ENCODE measurements at places on chromosomes 2 and 18.

DNA sequence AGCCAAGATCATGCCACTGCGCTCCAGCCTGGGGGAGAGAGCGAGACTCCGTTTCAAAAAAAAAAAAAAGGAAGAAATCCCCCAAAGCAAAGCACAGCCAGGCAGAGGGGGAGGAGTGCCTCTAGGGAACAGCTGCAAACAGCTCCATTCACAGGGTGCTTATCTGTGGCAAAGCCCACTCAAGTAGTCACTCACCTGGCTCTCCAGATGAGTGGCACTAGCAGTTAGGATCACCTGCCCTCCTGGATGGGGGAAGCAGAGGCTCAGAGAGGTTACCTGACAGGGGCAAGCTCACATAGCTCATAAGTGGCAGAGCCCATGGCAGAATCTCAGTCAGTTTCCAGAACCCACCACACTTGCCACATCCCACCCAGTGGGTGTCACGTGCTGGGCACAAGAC, 30.3 kb downstream of the TFCP2L1 start:
- H3K4me3 ChIP-seq: no peak overlapping the region
- H3K27me3 ChIP-seq: peaks cover 44% of the 10 kb centered on the region
- no peaks in the 10 kb centered on the region for H3K36me3 ChIP-seq
- no peak overlapping the region for H3K27ac ChIP-seq
- H3K4me1 ChIP-seq: no peaks in the 10 kb centered on the region

DNA sequence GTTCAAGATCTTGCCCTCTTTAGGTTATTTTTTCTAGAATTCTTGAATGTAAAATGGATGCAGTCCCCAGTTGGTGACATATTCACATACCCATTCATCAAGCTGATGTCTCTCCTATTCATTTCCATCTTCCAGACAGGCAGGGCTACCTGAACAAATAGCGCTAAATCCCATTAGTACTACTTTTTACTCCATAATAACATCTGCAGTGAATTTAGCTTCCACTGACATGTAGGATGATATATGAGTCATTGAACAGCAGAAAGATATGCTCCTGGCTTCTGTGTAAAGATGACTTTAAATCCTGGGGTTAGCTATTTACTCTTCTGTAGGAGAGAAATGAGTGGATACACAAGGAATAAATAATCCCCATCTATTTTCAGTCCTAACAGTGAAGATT, 194.7 kb downstream of the RND3 start:
- H3K27ac ChIP-seq: no peak overlapping the region
- H3K4me3 ChIP-seq: no peak overlapping the region
- no peaks in the 10 kb centered on the region for H3K36me3 ChIP-seq
- no peak for DNase-seq
- H3K27me3 ChIP-seq: no peaks in the 10 kb centered on the region

DNA sequence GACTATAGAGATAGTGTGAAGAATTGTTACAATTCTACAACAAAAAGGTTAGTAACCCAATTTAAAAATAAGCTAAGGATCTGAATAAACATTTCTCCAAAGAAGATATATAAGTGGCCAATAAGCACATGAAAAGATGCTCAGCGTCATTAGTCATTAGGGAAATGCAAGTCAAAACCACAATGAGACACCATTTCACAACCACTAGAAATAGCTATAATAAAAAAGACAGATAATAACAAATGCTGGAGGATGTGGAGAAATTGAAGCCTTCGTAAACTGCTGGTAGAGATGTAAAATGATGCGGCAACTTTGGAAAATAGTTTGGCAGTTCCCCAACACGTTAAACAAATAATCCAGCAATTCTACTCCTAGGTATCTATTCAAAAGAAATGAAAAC, 366.5 kb upstream of the POU3F3 start:
- H3K4me3 ChIP-seq: no peak overlapping the region
- no peaks in the 10 kb centered on the region for H3K4me1 ChIP-seq

DNA sequence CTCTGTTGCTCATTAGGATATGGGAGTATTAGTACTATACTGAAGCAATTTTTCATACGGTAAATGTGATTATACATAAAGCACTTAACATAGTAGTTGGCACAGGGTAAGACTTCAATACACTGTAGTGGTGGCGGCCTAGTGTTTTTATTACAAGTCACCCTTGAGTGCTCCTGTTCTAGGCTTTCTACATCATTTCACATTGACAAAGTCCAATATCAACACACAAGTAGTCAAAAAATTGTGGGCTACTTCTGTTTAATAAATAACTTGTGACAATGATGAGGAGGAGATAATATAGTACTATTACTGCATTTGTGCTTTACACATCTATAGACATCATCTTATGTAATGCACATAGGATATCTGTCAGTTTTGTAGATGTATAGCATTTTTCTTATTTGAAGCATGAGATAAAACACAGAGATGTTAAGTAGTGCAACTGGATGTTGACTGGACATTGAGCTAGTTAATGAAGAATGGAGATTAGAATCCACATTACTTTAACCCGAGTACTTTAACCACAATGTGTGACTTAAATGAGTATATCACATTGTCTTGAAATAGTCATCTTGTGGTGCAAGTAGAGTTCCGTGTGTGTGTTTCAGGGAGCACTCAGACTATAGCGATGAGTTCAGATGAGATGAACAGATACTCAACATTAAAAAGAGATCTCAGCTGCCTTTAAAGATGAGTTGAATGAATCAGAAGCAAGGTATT, 134.8 kb downstream of the ZNF385B start:
- no peaks in the 10 kb centered on the region for H3K4me1 ChIP-seq
- H3K27ac ChIP-seq: no peak overlapping the region
- no peaks in the 10 kb centered on the region for H3K36me3 ChIP-seq
- H3K27me3 ChIP-seq: no peaks in the 10 kb centered on the region
- no peak overlapping the region for H3K4me3 ChIP-seq
- no peak for DNase-seq

DNA sequence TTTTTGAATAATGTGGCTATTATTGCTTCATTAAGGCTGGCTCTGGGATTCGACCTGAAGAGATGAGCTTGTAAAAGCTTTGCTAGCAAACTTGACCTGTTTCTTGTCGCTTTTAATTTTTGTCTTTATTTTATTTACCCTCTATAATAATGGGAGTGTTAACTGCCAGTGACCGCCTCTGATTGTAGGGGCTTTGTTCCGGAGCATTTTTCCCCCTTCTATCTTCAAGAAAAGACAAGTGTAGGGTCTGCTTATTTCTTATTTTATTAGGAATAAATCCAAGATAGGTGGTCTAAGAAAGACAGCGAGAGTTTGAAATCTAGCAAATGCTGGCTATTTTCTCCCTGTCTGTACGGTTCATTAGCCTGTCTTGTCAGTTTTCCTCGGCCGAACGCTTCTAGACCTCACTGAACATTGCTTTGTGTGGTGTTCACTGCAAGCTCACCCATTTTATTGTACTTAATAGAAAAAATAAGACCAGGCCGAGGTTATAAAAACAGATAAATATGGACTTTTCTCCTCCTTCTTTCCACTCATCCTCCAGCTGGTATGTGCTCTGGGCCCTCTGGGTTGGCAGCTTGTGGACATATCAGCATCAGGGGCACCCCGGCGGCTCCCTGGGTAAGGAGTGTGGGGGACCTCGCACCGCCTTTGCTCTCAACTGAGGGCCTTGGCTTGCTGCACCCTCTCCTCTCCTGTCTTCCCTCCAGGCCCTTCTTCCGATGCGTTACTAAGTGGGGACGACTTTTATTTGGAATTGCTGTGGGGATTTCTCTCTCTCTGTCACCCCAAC, 8.5 kb downstream of the MEIS1 start:
- peaks cover 51% of the 10 kb centered on the region for H3K27me3 ChIP-seq
- DNase-seq: no peak
- no peak overlapping the region for H3K27ac ChIP-seq
- no peaks in the 10 kb centered on the region for H3K4me1 ChIP-seq
- no peak overlapping the region for H3K4me3 ChIP-seq

GRCh38 chr2:54584598-54584997, 128.5 kb downstream of the SPTBN1 start:
- no peak for DNase-seq
- H3K27ac ChIP-seq: peak overlapping the region; percentile 82
- no peak overlapping the region for H3K4me3 ChIP-seq
- H3K4me1 ChIP-seq: peaks cover 75% of the 10 kb centered on the region
- H3K36me3 ChIP-seq: peaks cover 7% of the 10 kb centered on the region
- no peaks in the 10 kb centered on the region for H3K27me3 ChIP-seq

DNA sequence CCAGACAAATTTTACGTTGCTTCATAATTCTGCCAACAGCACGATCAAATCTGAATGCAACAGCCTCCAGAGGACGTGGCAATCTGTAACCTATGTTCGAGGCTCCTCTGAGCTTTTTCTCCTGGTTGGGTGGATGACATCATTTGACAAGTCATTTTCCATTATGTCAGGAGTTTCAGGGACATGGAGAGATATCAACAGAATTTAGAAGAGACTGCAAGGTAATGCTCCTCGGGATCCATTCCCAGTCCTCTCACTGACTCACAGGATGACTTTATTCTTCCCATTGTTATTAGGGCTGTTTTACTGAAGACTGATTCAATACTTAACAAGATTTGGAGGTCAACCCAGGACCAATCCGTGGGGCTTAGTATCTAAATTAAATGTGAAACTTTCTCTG, 72.5 kb upstream of the RNF152 start:
- H3K36me3 ChIP-seq: no peaks in the 10 kb centered on the region
- no peaks in the 10 kb centered on the region for H3K27me3 ChIP-seq
- no peak overlapping the region for H3K27ac ChIP-seq
- H3K4me1 ChIP-seq: no peaks in the 10 kb centered on the region

- no peak overlapping the region for H3K27ac ChIP-seq
- no peak for DNase-seq
- H3K36me3 ChIP-seq: no peaks in the 10 kb centered on the region
- H3K27me3 ChIP-seq: no peaks in the 10 kb centered on the region
Measured at GRCh38 chr2:222364285-222364895, 60.0 kb upstream of the SGPP2 start.

- H3K4me1 ChIP-seq: peaks cover 17% of the 10 kb centered on the region
- no peak overlapping the region for H3K4me3 ChIP-seq
- peaks cover 3% of the 10 kb centered on the region for H3K36me3 ChIP-seq
- H3K27me3 ChIP-seq: no peaks in the 10 kb centered on the region
- DNase-seq: peak; percentile 68
Measured at GRCh38 chr2:96951125-96951654, 35.2 kb downstream of the FAM178B start.

DNA sequence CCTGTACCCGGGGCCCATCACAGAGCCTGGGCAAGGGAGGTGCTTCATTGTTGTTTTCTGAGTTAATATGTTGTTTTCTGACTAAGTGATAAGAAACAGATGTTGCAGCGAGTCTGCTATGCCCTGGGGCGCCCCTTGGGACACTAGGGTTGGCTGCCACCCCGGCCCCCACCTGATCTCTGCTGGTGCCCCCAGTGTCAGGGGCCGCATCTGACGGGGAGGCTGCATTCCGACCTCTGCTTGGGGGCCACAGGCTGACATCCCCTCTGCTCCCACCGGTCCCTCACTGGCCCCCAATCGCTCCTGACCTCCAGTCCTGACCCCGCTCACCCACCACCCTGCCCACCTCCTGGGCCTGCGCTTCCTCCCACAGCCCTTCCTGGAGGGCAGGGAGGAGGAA, 65.9 kb downstream of the LONRF2 start:
- H3K36me3 ChIP-seq: no peaks in the 10 kb centered on the region
- H3K27ac ChIP-seq: no peak overlapping the region
- DNase-seq: no peak
- H3K4me3 ChIP-seq: no peak overlapping the region
- H3K4me1 ChIP-seq: no peaks in the 10 kb centered on the region
- H3K27me3 ChIP-seq: peaks cover 40% of the 10 kb centered on the region

- no peak overlapping the region for H3K27ac ChIP-seq
- no peak overlapping the region for H3K4me3 ChIP-seq
- no peak for DNase-seq
- H3K36me3 ChIP-seq: no peaks in the 10 kb centered on the region
- no peaks in the 10 kb centered on the region for H3K27me3 ChIP-seq
- H3K4me1 ChIP-seq: no peaks in the 10 kb centered on the region
Measured at GRCh38 chr2:155930312-155930711, 402.2 kb downstream of the NR4A2 start.

Measured in effector memory CD8-positive, alpha-beta T cell (primary cell).